ENCODE measurements at places on chromosomes 6 and 20.

GRCh38 chr20:32037929-32038328 lies 14.1 kb upstream of the HCK start:
- peak; percentile 24 for DNase-seq

- no peak for DNase-seq
These were observed 60.1 kb downstream of the DAAM2 start for GRCh38 chr6:39852324-39852723.

DNA sequence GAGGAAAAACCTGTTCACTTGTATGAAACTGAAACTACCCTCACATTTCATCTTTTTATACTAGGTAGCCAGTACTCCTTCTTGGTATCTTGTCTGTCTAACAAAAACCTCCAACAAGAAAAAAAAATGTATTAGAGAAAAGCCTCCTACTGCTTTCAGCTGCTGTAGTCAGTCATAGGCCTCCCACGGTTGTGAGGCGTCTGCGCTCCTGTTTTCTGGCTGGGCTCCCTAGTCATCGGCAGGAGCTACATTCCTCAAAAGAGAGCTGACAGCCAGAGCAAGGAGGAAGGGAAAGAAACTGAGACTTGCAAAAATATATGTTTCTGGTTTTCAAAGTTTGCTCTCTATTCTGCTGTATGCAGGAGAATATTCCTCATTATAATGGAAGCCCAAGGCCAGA lies 517.0 kb downstream of the LMBRD1 start:
- peak; percentile 15 for DNase-seq

- DNase-seq, result no peak
These were observed 181.8 kb downstream of the TAF4 start for GRCh38 chr20:61883857-61884393.

- DNase-seq, result no peak
These were observed 1.1 kb downstream of the RAB32 start for GRCh38 chr6:146544616-146545182.

- no peak for DNase-seq
These were observed 27.4 kb downstream of the NPEPL1 start for GRCh38 chr20:58719971-58720371.

DNA sequence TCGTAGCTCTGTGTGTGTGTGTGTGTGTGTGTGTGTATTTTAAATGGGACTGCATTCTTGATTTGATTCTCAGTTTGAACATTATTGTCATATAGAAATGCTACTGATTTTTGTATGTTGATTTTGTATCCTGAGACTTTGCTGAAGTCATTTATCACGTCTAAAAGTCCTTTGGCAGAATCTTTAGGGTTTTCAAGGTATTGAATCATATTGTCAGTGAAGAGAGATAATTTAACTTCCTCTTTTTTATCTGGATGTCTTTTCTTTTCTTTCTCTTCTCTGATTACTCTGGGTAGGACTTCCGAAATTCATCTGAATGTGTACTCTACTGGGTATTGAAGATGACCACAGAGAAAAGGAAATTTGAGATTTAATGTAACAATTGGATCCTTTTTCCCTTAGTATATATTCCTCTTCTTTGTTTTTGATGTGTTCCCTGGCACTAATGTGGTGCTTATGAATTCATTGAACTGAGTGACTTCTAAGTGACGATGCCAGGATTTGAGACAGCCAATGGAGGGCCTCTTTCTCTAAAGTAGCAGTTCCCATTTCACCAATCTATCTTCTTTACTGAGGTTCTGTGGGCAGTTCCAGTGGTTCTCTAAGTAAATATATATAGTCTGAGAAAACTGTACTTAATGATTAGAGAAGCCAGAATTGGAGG lies 47.6 kb downstream of the TNFAIP3 start:
- DNase-seq, result no peak

DNA sequence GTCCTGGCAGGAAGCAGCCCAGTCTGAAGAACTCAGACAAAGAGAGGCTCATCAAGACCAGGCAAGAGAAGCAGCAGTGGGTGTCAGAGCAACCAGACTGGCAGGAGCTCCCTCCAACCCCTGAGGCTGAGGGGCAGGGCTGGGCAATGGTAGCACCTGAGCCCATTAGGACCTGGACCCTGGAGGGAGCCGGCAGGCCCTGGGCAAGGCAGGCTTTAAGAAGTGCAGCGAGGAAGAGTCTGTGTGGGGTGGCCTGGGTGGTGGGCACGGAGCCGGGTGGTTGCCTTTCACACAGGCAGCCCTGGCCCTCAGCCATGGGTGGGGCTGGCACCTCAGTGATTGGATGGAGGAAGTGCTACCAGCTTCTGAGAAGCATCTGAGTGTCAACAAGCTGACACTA lies 33.1 kb upstream of the IRF4 start:
- no peak for DNase-seq

DNA sequence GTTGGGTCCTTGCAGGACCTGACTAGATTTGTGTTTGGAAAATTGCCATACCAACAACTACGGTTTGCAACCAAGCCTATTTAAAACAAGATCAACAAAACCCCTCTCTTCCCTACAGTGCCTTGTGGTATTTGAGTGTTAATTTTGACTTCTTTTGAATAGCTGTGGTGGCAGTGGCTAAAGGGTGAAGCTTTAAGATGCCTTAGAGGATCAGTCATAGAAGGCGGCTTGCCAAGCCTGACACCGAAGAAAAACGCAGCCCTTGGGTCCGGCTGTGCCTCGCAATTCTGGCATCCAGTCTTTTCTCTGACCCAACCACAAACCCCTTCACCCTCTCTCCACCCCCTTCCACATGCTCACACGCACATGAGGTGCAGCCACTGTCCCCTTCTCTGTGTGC lies 32.6 kb downstream of the BMP6 start:
- peak; percentile 83 for DNase-seq

- peak; percentile 56 for DNase-seq
These were observed 1.1 kb upstream of the PHF10 start for GRCh38 chr6:169725125-169726048.

DNA sequence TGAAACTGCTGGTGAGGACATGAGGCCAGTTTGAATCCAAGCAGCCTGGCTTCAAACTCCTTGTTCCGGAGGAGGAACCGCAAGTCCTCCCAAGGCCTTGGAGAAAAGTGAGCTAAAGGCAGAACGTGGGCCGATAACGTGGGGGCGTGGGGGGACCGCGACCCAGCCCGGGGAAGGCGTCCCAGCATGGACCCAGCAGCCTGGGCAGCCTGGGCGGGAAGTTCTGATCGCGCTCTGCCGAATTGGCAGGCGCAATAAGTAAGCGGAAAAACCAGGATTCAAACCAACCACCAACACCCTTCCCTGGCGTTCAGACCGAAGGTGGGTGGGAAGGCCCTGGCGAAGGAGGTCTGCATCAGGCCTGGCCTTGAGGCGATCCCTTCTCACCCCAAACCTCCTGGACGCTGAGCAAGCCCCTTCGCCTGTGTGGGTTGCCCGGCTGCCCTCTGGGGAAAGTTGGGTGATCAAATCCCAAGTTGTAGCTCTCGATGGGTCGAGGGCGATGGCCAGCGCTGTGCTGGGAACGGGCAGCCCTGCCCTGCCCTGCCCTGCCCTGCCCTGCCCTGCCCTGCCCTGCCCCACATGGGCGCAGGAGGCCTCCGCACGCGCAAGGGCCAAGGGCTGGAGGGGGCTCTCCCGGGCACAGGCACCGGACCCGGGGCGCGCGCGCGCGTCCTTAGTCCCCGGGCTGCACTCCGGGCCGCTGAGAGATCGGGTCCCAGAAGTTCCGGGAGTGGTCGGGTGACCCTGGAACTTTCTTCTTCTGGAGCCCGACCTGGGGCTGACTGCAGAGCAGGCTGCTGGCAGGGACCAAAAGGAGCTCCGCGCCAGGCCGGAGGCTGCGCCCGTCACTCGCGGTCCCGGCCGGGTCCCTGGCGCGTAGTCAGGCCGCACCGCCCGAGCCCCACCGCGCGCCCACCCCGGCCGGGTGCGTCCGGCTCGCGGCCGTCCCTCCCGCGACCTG lies 637 bp upstream of the SLC22A3 start:
- DNase-seq, result no peak

- no peak for DNase-seq
These were observed 8.6 kb upstream of the FAM110A start for GRCh38 chr20:824916-825315.

DNA sequence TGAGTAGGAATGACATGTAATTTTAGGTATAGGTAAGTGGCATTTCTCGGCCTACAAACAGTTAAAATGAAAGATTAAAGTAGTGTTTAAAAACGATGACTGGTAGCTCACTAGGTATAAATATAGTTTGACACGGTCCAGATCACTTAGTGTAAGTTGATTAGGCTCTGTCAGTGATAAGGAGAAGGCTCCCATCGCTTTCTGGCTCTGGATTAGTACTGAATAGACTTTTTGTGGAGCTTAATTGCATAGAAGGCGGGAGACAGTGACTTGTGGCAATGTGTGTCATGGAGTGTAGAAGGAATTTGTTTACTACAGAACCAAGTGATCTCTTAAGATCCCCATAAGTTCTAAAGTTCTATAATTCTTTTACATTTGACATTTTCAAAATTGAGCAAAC lies 6.7 kb downstream of the PYGB start:
- no peak for DNase-seq

- no peak for DNase-seq
These were observed 398.3 kb downstream of the LAMA2 start for GRCh38 chr6:129281168-129281796.

DNA sequence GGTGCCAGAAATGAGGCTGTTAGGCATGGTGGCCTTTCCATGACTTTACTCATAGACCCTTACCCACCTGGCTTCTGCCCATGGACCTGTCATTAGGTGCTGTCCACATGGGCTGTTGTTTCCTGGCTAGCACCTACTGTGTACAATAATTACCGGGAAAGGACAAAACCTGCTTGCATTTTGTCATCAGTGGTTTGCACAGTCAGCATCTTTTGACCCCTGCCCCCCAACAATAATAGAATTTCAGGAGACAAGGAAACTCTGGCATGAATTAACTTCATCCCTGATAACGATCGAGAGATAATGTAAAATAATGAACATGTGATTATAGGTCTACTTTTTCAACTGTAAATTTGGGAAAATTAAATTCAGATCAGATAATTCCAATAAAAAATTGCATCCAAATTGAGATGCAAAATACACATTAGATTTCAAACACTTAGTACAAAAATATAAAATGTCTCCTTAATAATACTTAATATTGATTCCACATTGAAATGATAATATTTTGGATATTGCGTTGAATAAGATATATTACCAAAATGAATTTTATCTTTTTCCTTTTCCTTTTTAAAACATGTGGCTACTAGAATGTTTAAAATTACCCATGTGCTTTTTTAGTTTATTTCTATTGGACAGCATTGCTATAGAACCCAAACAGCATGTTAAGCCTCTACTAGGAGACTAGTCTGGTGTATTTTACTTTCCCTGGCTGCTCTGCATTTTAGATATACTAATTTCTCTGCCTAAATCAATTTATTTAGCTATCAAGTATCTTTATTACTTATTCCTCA lies 12.4 kb downstream of the ANKRD66 start:
- DNase-seq, result no peak

DNA sequence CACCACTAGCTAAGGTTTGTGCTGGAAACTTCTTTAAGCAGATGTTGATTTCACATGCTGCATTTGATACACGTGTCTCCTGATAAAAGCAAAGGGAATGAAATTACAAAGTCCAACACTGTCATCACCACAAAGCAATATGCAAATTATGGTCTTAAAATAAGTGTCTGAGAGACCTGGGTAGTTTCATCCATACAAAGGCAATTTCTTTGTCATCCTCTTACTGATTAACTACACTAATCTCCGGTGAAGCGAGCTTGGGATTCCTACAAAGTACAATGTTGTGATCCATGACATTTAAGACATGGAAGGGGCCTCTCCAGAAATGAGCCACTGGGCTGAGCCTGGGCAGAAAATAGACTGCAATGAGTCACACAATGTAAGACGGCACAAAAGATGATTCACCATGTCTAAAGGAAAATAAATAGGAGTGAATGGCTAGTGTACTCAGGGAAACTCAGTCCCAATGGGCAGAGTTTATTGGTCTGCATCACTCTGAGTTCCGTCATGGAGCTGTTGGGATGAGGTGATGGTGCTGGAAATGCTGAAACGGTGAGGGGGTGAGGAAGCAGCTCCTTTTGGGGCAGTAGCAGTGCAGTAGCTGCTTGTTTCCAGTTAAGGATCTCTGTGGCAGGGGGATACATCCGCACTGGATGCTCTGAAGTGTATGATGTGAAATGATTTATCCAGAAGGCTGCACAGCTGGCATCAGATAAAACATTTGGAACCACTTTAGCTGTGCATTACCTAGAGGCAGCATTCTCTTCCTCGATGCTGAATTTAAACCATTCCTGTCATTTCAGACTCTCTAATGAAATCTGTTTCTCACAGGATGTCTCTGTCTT lies 103.3 kb downstream of the IBTK start:
- peak; percentile 99 for DNase-seq

DNA sequence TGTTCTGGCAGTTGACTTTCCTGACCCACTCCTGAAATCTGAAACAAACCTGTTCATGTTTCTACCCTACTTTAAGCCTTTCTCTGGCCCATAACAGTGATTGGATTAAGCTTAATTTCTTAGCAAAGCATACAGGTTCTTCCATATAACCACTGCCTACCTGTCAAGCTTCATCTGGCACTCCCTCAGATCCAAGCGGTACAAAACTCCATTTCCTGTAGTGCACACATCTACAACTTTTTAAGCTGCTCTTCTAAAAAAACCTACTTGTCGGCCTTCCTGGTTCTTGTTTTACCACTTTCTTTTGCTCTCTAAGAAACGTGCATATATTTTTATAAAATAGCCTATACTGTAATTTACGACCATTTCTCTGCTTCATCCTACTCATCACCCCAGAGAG lies 916 bp upstream of the PPP1R11 start:
- DNase-seq, result no peak

GRCh38 chr6:44020148-44020547 lies 107.1 kb downstream of the MRPL14 start:
- no peak for DNase-seq

GRCh38 chr6:56491606-56492328 lies 150.9 kb downstream of the DST start:
- peak; percentile 62 for DNase-seq

DNA sequence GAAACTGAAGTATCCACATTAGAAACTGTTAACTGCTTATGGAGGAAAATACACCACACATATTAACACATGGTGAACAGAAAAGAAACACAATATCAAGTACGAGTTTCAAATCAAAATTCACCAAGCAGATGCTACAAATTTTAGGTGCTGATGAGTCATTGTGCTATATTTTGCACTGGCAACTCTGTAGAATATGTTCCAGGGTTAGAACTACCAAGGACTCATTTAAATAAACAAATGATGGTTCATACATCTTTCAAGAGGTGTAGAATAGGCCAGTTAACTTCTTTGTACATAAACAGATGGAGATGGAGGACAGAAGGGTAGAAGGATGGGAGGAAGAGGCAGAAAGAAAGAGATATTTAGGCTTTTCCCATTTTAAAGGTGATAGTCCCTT lies 184.9 kb downstream of the ARHGAP18 start:
- DNase-seq, result peak; percentile 20

GRCh38 chr6:5248302-5249098 lies 12.2 kb downstream of the LYRM4 start:
- no peak for DNase-seq

DNA sequence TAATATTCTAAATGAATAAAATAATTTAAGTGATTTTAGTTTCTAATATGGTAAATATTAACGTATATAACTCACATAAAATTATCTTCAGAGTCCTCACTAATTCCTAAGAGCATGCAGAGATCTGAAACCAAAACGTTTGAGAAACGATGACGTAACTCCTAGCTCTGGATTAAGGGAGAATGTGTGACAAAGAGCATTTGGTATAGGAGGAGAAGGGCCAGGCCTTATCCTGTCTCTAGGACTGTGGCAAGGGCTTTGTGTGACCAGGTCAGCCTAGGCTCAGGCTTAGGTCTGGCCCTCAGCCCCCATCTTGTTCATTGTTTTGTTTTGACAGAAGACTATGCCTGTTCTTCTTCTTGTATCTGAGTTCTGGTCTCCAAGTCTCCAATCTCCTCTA lies 19.2 kb upstream of the POLR1H start:
- no peak for DNase-seq

GRCh38 chr6:50520326-50521266 lies 192.7 kb upstream of the TFAP2D start:
- DNase-seq, result no peak

Measured in skeletal muscle cell (primary cell).